ENCODE measurements at places on chromosomes 3 and 15. TPM values are rescaled to one million over a fixed set of nuclear protein-coding genes. Genes with fewer than 3 reads are reported as not detected.

DNA sequence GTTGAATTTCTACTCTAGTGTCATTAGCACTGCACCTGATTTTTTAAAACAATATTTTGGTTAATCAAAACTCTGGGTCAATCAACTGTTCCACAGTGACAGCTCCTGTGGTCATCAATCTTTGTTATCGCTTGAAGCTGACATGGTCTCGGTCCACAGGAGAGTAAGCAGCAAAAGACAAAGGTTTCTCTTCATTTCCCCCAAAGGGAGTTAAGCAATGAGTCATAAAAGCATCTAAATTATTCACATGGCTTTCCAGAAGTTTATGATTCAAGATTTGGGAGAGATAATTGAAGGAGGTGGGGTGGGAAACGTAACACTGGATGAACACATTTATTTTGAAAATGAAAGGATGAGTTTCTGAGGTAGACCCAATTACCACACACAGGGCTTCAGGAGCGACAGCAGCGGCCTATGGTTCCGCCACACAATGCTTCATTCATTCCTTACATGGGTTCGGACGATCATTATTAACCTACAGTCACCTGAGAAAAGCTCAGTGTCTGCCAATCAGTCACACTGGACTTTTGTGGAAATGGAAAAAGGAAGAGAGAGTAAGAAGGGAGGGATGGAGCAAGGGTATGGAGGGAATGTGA, 505.1 kb downstream of the FHIT start:
- no peaks in the 10 kb centered on the region for H3K4me1 ChIP-seq
- H3K4me3 ChIP-seq, result no peak overlapping the region
- H3K27me3 ChIP-seq, result no peaks in the 10 kb centered on the region
- no peak overlapping the region for H3K27ac ChIP-seq

- H3K27me3 ChIP-seq, result no peaks in the 10 kb centered on the region
- H3K36me3 ChIP-seq, result peaks cover 34% of the 10 kb centered on the region
- H3K4me3 ChIP-seq, result peak overlapping the region; percentile 85
- peaks cover 51% of the 10 kb centered on the region for H3K4me1 ChIP-seq
- peak overlapping the region; percentile 99 for H3K27ac ChIP-seq
Observed at GRCh38 chr3:141410846-141411245, 42.5 kb downstream of the ZBTB38 start.

DNA sequence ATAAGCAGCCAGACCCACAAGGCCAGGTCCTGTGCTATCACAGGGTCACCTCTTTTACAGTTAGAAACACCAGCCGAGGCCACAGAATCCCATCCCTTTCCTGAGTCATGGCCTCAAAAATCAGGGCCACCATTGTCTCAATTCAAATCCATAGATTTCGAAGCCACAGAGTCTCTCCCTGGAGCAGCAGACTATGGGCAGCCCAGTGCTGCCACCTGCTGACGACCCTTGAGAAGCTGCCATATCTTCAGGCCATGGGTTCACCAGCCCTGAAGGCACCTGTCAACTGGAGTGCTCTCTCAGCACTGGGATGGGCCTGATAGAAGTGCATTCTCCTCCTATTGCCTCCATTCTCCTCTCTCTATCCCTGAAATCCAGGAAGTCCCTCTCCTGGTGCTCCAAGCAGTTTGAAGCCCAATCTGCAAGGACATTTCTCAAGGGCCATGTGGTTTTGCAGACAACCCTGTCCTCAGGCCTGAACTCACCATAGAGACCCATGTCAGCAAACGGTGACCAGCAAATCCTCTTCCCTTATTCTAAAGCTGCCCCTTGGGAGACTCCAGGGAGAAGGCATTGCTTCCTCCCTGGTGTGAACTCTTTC, 39.6 kb downstream of the TGM4 start:
- peaks cover 8% of the 10 kb centered on the region for H3K27me3 ChIP-seq
- no peaks in the 10 kb centered on the region for H3K4me1 ChIP-seq
- peak; percentile 74 for DNase-seq
- no peak overlapping the region for H3K27ac ChIP-seq

DNA sequence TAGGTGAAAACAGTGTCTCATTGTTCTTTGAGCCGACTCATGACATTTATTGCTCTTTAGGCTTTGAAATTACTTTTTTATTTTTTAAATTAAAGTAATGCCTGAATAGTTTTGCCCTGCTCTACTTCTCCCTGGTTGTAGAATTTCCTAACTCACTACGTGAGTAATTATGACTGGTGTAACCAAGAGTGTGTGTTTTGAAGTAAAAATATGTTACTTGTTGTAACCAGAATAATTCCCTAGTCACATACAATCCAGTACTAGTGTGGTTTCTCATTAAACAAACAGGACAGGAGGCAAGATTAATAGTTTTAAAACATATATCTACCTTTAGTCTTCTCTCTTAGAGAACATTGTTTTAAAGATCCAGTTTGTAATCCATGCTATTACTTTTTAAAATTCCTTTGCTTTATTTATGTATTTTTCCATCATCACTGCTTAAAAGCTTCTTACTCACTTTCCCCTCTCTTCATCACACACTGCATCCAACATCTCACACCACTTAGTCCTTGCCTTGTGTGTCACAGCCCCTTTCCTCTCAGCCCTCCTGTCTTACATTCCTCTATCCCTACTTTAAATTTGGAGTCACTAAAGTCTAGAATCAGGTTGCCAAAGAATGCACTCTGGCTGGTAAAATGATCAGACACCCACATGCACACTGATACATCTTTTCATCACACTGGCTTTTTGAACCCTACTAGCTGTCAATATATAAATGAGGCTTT, 219.7 kb downstream of the WNT5A start:
- H3K27ac ChIP-seq, result no peak overlapping the region
- no peaks in the 10 kb centered on the region for H3K27me3 ChIP-seq
- H3K4me3 ChIP-seq, result no peak overlapping the region

DNA sequence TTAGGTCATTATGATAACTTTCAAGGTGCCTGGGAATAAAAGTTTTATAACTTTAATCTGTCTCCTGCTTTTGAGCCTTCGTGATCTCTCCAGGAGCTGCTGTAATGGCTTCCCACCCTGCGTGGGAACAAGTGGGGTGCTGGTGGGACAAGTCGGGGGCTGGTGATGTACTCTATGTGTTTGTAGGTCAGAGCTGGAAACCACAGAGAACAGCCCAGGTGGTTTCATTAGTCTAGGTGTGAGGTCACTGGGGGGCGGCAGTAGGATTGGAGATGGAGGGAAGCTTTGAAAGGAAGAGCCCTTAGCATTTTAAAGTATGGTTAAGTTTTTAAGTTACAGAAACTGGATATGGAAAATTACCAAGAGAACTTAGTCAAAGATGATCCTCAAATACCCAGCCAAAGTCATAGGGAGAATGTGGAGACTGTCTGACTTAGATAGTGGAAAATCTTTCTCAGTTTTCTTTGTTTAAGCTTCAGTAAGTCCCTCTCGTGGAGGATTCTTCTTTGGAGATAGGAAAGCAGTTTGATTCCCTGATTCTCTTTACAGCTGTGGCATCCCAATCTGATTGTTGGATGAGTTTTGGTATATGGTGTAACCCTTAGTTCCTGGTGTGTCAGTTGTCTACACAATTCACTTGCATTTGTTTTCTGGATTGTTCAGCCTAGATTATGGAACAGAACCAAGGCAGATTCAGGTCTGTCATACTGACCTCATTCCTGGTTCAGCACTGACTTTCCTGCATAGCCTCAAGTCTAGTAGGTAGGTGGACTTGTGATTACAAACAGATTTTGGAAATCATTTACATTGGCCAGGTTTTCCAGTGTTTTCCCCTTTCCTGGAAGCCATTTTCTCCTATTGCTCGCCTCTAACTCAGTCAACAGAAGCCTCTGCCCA, 115.6 kb downstream of the FNDC3B start:
- H3K27ac ChIP-seq, result no peak overlapping the region
- no peaks in the 10 kb centered on the region for H3K27me3 ChIP-seq
- H3K4me1 ChIP-seq, result peaks cover 28% of the 10 kb centered on the region

GRCh38 chr15:58532126-58532525, 100.3 kb downstream of the LIPC start:
- DNase-seq, result no peak
- H3K4me3 ChIP-seq, result no peak overlapping the region
- peaks cover 3% of the 10 kb centered on the region for H3K27me3 ChIP-seq

ALDH1A3 gene
- not detected for total RNA-seq

DNA sequence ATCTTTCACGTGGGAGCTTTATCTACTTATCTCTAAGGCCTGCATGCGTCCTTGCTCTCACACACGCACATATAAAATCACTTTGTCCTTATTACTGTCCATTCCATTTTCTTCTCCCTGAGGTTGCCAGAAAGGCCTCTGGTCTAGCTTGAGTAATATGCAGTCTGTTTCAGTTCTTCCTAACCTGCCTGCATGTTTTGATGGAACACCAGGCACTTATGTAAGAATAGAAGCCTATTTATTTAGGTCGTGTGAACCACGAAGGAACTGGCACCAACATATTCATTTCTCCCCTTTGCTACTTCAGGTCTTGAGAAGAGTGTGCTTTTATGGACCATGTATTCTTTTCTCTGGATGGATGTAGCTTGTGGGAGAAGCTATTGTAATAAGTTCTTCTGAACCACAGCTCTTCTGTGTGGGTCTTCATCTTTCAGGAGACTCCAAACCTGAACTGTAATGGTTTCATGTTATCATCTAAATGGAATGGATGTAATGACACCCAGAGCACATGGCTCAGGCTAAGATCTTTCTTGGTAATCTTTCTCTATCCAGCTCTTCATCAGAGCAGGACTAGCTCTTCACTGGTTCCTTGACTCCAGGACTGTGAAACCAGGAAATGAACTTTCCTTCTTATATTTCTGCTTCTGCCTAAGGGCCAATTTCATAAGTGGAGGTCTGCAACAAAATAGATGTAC, 53.8 kb downstream of the UBE2E2 start:
- peaks cover 4% of the 10 kb centered on the region for H3K4me1 ChIP-seq
- no peak overlapping the region for H3K4me3 ChIP-seq
- peaks cover 2% of the 10 kb centered on the region for H3K36me3 ChIP-seq
- H3K27me3 ChIP-seq, result no peaks in the 10 kb centered on the region
- no peak overlapping the region for H3K27ac ChIP-seq

DNA sequence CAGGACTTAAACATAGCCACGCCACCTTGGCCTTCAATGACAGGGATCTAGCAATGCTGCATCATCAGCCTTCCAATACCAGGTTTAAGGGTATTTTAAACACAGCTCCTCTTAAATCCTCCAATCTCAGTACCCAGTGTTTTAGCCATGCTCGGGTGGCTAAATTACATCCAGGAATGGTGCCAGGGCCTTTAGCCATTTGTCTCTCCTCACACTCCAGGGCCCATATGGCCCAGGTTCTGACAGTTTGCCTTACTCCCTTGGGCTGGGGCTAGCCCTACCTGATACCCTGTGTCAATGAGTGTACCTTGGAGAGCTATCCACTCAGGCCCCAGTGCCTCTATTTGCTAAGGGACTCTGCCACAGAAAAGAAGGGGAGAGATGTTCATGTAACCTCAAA, 29.4 kb downstream of the ZNF589 start:
- no peak for DNase-seq
- peak overlapping the region; percentile 36 for H3K27ac ChIP-seq
- H3K4me3 ChIP-seq, result no peak overlapping the region
- H3K36me3 ChIP-seq, result peaks cover 18% of the 10 kb centered on the region
- peaks cover 30% of the 10 kb centered on the region for H3K4me1 ChIP-seq

KCNMB2 gene
- total RNA-seq, result not detected

ATP11B gene
- total RNA-seq, result 125 TPM

GRCh38 chr3:123071146-123071545, 4.3 kb downstream of the PDIA5 start:
- H3K4me1 ChIP-seq, result peaks cover 28% of the 10 kb centered on the region
- H3K27me3 ChIP-seq, result no peaks in the 10 kb centered on the region
- H3K27ac ChIP-seq, result no peak overlapping the region
- DNase-seq, result no peak
- no peak overlapping the region for H3K4me3 ChIP-seq
- H3K36me3 ChIP-seq, result peaks cover 5% of the 10 kb centered on the region

DNA sequence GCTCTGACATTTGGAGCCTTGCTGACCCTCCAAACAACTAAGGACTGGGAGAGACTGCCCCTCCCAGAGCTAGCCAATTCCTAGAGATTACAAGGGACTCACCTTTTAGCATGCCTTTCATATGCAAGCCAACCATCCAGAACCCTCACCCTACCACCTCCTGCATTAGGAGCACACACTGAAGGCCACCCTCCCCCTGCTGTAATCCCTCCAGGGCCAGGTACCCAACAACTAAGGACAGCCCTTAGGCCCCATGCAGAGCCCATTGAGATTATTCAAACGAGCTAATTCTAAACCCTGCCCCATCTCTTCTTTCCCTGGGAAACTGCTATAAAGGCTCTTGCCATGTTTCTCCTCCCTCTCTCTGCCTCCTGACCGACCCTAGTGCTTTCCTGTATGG, 352.6 kb downstream of the ERC2 start:
- H3K4me3 ChIP-seq, result no peak overlapping the region
- no peak overlapping the region for H3K27ac ChIP-seq
- no peak for DNase-seq
- H3K36me3 ChIP-seq, result no peaks in the 10 kb centered on the region
- H3K27me3 ChIP-seq, result no peaks in the 10 kb centered on the region
- H3K4me1 ChIP-seq, result no peaks in the 10 kb centered on the region

Data from activated naive CD8-positive, alpha-beta T cell treated with anti-CD3 and anti-CD28 coated beads, Interleukin-2, amount 10 ng/mL, durations not matched to agents 7 days and 5 days (primary cell).